ENCODE measurements at places on chromosomes 4 and X.
A peak's percentile ranks its signal among the peaks of the same experiment; 100 is the strongest.

- DNase-seq = peak; percentile 48
Measured at GRCh38 chrX:22060415-22061280, 28.5 kb downstream of the PHEX start.

GRCh38 chrX:100928660-100929613 is at the start of gene XKRX:
XKRX (minus strand) TSS chrX:100928917; CDS start chrX:100928304, 613 bp downstream.
- DNase-seq = peak; percentile 57

DNA sequence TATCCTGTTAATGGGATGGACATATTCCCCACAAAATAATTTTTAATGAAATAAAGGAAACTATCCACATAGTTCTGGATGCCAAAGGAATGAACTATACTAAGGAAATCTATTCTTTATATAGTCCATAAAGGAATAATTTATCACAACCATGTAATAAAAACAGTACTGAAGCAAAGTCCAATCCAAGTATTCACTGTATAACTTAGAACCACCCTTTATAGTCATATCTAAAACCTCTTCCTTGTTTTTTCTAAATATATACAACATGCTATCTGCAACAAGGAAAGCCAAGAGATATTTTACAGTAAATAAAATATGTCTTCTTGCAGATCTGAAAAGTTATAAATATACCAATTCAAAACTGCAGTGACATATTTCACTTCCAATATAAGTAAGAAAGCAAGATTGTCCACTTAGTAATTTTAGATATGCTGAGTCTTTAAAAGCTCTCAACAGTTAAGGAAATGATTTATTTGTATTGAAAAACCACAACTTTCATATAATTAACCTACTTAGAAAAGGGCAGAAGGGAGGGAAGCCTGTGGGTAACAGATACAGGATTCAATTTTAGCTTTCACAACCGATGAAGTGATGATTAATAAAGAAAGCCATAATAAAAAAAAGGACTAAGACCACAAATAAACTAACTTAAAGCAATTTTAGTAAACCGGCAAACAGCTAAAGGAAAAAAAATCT is 8.0 kb downstream of the NR3C2 start:
- no peak for DNase-seq

DNA sequence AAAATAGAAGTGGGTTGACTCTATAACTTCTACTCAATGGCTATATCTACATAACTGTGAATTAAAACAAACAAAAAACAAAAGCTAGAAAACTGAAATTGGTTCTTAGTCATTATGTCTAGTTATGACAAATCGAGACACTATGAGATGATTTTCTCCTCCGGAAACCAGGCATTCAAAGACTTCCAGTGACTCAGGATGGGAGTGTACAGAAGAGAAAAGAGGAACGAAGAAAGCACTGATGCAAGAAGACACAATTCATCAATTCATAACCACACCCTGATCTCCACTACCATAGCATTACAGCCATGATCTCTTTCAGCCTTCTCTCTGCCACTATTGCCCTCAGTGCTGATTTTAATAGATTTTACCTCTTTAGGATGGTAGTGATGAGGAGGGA is 253.6 kb downstream of the CBLL2 start:
- no peak for DNase-seq

DNA sequence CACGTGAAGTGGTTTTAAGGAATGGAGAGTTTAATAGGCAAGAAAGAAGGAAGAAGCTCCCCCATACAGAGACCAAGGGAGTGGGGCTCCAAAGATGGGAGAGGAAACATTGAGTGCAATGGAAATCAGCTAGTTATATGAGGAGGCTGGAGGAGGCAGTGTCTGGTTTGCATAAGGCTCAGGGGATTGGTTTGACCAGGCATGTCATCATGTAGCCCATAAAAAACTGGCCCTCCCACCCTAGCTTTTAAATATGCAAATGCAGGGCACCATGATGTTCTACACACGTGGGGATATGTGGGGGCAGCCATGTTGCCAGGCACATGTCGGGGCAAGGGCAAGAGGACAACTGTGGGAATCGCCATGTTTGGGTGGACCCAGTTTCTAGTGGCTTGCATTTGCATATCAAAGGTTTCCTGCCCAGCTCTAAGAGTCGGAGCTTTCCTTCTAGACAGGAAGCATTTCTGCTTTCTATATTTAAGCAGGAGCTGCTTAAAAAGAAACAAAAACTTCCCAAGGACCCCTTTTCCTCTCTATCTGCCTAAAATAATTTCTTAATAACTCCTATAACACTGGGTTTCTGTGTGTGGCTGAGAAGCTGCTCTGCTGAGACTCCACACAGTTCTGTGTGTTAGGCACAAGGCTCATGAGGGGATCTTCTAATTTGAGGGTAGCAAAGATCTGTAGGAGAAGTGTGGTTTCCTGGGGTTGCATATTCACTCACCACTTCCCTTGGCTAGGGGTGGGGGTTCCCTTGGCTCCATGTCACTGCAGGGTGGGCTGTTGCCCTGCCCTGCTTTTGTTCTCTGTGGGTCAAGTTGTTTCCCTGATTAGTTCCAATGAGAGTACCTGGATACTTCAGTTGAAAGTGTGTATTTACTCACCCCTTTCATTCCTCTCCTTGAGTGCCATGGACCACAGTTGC is 113.5 kb downstream of the VSIG4 start:
- DNase-seq = peak; percentile 46

GRCh38 chr4:139903845-139904244 is 238.2 kb downstream of the MGST2 start:
- DNase-seq = no peak

GRCh38 chrX:48806081-48806480 is 4.2 kb downstream of the HDAC6 start:
- no peak for DNase-seq

DNA sequence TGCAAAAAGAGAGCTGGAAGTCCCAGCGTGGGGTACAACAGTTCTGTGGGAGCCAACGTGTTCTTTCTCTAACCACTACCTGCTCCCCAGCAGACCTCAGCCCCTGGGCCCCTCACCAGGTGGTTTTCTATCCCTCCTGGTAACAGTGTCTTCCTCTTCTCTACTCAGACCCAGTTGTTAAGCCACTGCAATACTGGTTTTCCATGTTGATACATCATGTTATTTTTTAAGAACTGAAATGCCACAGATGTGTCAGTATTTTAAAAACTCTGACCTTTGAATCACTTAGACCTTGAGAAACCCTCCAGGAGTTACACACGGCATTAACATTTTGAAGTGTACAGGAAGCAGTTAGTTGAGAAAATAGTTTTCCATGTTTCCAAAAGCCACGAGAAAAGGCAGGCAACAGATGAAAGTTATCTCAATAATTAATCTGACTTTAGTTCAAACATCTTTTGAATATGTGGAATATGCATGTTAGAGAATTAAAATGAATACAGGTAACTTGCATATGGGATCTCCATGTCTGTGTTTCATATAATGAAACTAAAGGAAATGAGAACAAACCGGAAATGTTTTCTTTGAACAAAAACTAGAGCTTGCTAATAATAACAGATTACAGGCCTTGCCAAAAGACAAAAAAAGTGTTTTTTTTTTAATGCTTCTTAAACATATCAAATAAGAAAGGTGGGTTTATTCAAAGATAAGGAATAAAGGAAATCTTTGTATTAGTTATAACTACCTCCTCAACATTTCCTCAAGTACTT is 108.8 kb downstream of the ZNF827 start:
- DNase-seq = peak; percentile 56

GRCh38 chr4:90081432-90082144 is 45.6 kb upstream of the CCSER1 start:
- DNase-seq = no peak

GRCh38 chrX:102975016-102975415 is 37.9 kb downstream of the RAB40AL start:
- DNase-seq = no peak
